ENCODE measurements at places on chromosomes 3 and 15. TPM values are rescaled to one million over a fixed set of nuclear protein-coding genes. Genes with fewer than 3 reads are reported as not detected.

Gene ADAMTSL3
- not detected for total RNA-seq

Gene HIGD1A
- 97.5 TPM for total RNA-seq

Gene CORO2B
- not detected for total RNA-seq

Gene CIDEC
- total RNA-seq: not detected

Gene CCNB2
- 36.6 TPM for total RNA-seq

Gene ZDHHC3
- total RNA-seq: 46.6 TPM

Gene SNX33
- 6.2 TPM for total RNA-seq

Gene ABHD10
- 37.7 TPM for total RNA-seq

- no peak for DNase-seq
- peaks cover 9% of the 10 kb centered on the region for H3K27me3 ChIP-seq
- no peak overlapping the region for H3K4me3 ChIP-seq
These were observed 12.1 kb upstream of the THSD4 start for GRCh38 chr15:71103102-71103676.

DNA sequence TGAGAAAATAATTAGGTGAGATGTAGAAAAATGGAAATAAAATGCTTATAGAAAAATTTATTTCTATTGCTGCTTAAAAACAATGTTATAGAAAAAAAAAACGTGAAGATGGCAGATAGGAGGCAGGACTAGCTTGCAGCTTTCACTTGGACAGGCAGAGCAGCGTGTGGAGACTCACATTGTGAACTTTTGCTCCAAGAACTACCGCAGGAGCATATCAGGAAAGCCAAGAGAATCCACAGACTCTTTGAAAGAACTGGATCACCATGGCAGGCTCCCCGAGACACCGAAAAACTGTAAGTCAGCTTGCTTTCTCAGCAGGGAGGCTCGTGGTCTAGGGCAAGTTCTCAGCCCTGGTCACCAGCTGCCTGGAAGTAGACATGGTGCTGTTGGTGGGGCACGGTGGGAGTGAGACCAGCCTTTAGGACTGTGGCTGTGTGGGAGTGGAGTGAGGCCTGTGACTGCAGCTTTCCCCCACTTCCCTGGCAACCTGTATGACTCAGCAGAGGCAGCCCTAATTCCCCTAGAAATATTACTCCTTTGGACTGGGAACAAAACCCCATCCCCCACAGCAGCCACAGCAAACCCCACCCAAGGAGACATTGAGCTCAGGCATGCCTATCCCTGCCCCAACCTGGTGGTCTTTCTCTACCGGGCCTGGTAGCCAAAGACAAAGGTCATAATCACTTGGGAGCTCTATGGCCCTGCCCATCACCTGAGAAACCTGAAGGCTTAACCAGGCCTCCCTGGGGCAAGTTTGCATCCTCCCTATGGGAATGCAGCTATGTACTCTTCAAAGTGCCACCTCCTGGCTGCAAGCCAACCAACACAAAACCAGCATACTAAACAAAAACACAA is 22.8 kb downstream of the STRIT1 start:
- H3K36me3 ChIP-seq: no peaks in the 10 kb centered on the region
- DNase-seq: no peak
- H3K4me1 ChIP-seq: no peaks in the 10 kb centered on the region
- H3K27ac ChIP-seq: no peak overlapping the region

- H3K4me1 ChIP-seq: no peaks in the 10 kb centered on the region
- no peak overlapping the region for H3K4me3 ChIP-seq
- DNase-seq: no peak
- no peaks in the 10 kb centered on the region for H3K27me3 ChIP-seq
- H3K36me3 ChIP-seq: no peaks in the 10 kb centered on the region
These were observed 37.4 kb upstream of the KCNMB2 start for GRCh38 chr3:178498871-178499270.

- peaks cover 7% of the 10 kb centered on the region for H3K4me1 ChIP-seq
- no peaks in the 10 kb centered on the region for H3K27me3 ChIP-seq
- H3K4me3 ChIP-seq: no peak overlapping the region
- DNase-seq: no peak
These were observed 160.0 kb upstream of the CGNL1 start for GRCh38 chr15:57216288-57216687.

DNA sequence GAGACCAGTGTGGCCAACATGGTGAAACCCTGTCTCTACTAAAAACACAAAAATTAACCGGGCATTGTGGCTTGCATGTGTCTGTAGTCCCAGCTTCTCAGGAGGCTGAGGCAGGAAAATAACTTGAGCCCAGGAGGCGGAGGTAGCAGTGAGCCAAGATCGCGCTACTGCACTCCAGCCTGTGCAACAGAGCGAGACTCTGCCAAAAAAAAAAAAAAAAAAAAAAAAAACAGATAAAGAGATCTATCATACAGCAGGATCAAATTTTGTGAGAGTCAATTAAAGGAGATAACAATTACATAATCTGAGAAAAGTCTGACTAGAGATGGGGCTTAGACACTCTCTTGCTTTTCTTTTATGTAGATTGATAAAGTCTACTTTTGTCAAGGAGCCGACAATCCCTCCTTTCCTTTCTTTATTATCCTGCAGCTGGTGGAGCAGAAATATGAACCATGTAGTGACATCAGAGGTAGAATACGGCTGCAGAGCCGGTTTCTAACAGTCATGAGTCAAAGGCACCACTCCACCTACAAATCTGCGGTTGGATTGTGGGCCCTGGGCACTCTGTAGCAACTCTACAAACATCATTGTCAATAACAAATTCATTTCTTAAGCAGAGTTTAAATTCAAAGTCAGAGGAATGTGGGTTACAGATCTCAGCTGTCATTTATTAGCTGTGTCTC is 9.0 kb downstream of the C2CD4A start:
- no peaks in the 10 kb centered on the region for H3K36me3 ChIP-seq
- H3K4me1 ChIP-seq: no peaks in the 10 kb centered on the region
- no peak overlapping the region for H3K4me3 ChIP-seq
- no peak overlapping the region for H3K27ac ChIP-seq
- no peak for DNase-seq

DNA sequence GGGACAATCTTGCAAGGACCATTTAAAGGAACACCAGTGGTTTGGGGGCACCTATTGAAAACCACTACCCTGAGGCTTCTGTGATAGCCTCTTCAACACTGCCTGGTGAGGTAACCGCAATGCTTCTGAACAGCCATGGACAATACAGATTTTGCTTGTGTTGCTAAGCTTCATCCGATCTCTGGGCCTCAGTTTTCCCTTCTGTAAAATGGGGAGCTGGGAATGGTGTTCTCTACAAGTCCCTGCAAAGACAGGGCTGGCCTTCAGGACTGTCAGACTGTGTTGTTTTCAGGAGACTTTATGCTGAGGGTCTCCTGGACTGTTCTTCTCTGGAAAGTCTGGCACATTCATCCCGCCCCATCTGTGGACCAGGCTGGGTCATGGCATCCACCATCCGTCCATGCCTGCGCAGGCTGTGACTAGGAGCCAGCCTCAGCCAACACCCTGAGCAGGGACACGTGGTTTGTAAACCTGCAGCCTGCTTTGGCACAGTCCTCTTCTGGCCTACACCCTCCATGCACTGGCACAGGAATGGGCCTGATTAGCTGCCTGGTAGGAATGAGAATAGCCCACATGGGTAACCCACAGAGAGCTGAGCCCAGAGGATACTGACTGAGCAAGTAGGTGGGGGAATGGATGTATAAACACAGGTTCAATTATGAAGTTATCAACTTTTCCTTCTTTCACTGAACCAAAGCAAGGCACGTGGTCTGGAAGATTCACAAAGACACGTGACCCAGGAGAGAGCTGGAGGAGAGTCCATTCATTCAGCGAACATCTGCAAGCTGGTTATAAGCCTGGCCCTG is 55.3 kb downstream of the ROPN1B start:
- H3K27me3 ChIP-seq: no peaks in the 10 kb centered on the region
- H3K4me1 ChIP-seq: no peaks in the 10 kb centered on the region
- no peak overlapping the region for H3K4me3 ChIP-seq

- H3K4me3 ChIP-seq: no peak overlapping the region
- peaks cover 6% of the 10 kb centered on the region for H3K36me3 ChIP-seq
These were observed 13.2 kb downstream of the TSPAN3 start for GRCh38 chr15:77057685-77058084.

DNA sequence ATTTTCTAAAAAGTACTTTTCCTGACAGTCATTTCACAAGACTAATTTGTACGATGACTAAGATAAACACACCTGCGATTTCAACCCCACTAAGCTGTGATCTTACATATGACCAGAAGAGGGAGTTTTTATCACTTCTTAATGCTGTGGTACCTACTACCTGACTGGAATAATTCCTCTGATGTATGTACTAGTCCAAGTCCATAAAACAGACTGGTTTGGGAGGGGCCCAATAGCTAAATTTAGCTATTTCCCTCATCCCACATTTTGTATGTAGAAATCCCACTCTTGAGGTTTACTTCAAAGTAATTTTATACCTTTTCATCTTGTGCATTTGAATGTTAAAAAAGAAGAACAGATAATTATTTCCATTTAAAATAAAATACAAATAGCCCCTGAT is 49.7 kb upstream of the SCAANT1 start:
- no peaks in the 10 kb centered on the region for H3K27me3 ChIP-seq
- H3K4me1 ChIP-seq: peaks cover 51% of the 10 kb centered on the region
- H3K27ac ChIP-seq: no peak overlapping the region
- no peak for DNase-seq

DNA sequence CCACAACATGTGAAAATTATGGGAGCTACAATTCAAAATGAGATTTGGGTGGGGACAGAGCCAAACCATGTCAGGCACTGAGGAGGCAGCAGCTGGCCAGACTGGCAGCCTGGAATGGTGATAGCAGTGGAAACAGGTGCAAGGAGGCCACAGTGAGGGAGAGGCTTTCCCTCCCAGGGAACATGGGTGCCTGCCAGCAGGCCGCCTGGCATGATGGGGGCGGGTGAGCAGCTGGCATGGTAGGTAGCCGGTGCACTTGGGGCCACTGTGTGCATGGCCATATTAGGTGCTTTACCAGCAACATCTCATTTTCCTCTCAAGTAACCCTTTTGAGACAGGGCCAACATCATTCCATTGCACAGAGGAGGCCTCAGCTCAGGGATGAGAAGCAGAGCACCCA is 18.3 kb upstream of the MRPS22 start:
- no peak overlapping the region for H3K27ac ChIP-seq
- DNase-seq: no peak
- no peaks in the 10 kb centered on the region for H3K36me3 ChIP-seq

DNA sequence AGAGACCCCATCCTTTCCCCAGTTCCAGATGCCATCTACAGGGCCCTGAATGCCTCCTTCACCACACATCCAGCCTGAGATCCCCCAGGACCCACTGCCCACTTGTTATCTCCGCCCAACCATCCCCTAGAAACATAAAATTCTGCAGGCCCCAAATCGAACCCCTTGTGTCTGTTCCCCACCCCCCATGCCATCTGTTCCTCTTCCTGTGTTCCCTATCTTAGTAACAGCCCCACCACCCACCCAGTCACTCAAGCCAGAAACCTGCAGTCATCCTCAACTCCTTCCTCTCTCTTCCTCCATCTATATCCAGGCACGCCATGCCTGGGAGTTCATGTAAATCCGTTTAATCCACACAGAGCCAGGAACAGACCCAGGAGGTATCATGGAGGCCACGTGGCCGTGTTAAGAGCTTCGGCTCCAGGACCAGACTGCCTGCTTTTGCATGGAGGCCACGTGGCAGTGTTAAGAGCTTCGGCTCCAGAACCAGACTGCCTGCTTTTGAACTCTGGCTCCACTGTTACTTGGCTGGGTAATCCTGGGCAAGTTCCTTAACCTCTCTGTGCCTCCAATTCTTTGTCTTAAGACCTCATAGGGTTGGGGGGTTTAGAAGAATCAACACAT is 4.8 kb downstream of the CSRNP1 start:
- H3K36me3 ChIP-seq: peaks cover 65% of the 10 kb centered on the region
- H3K27me3 ChIP-seq: no peaks in the 10 kb centered on the region
- H3K4me3 ChIP-seq: peak overlapping the region; percentile 94
- H3K4me1 ChIP-seq: peaks cover 70% of the 10 kb centered on the region
- DNase-seq: no peak
- H3K27ac ChIP-seq: peak overlapping the region; percentile 97

GRCh38 chr3:11362600-11362999 is 90.4 kb downstream of the ATG7 start:
- H3K27me3 ChIP-seq: no peaks in the 10 kb centered on the region
- H3K36me3 ChIP-seq: peaks cover 29% of the 10 kb centered on the region
- H3K4me1 ChIP-seq: peaks cover 5% of the 10 kb centered on the region
- no peak for DNase-seq

DNA sequence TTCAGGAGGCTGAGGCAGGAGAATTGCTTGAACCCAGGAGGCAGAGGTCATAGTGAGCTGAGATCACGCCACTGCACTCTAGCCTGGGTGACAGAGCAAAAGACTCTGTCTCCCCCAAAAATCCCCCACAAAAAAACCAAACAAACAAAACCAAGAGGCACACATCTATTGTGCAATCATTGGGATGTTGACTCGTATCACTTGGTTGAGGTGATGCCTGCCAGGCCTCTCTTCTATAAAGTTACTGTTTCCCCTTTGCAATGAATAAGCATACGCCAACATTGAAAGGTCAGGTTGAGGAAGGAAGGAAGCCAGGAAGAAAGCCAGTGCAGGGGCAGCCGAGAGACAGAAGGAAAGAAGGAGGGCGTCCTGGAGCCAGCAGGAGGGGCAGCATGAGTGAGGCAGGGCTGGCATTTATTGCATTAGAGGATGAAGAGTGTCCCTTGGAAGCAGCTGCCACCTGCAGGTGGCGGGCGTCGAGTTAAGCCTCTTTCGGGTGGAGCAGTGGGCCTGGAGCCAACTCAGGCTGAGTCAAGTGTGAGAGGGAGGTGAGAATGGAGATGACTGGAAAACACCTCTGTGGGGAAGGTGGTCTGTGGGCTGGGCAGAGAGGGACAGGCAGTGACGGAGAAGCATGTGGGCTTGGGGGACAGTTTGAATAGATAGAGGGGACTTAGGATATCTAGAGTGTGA is 8.3 kb upstream of the CSPG4 start:
- no peak overlapping the region for H3K27ac ChIP-seq
- H3K36me3 ChIP-seq: no peaks in the 10 kb centered on the region
- H3K27me3 ChIP-seq: peaks cover 9% of the 10 kb centered on the region
- peaks cover 6% of the 10 kb centered on the region for H3K4me1 ChIP-seq
- no peak for DNase-seq
- H3K4me3 ChIP-seq: no peak overlapping the region

- no peak overlapping the region for H3K27ac ChIP-seq
- no peak for DNase-seq
- H3K36me3 ChIP-seq: no peaks in the 10 kb centered on the region
- H3K27me3 ChIP-seq: no peaks in the 10 kb centered on the region
- H3K4me1 ChIP-seq: no peaks in the 10 kb centered on the region
These were observed 270.7 kb upstream of the SLITRK3 start for GRCh38 chr3:165466856-165467255.

DNA sequence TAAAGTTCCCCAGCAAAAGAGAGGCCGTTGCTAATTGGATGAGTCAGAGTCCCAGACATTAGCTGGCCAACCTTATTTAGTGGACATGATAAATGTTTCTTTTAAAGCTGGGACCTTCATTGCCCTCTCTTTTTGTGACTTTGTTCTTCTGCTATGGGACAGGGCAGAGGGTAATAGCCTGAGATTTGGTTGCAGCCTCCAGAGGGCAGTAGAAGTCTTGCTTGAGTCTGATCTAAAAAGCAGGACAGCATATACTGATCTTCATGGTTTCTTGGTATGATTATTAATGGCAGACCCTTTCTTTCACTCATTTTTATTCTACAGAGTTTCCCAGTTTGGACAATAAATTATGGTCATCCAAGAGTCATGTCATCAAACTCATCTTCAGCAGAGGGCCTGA is 25.1 kb upstream of the ZKSCAN7 start:
- DNase-seq: no peak
- peaks cover 10% of the 10 kb centered on the region for H3K27me3 ChIP-seq
- H3K36me3 ChIP-seq: no peaks in the 10 kb centered on the region
- peaks cover 4% of the 10 kb centered on the region for H3K4me1 ChIP-seq
- H3K27ac ChIP-seq: no peak overlapping the region
- H3K4me3 ChIP-seq: no peak overlapping the region

GRCh38 chr3:20080956-20081554 is 40.8 kb downstream of the KAT2B start:
- H3K36me3 ChIP-seq: peaks cover 35% of the 10 kb centered on the region
- DNase-seq: no peak
- peaks cover 33% of the 10 kb centered on the region for H3K4me1 ChIP-seq
- H3K4me3 ChIP-seq: no peak overlapping the region
- H3K27ac ChIP-seq: no peak overlapping the region

Data from activated T-helper 1 cell treated with anti-CD3 and anti-CD28 coated beads, Interleukin-12 subunit alpha, Interleukin-12 subunit beta, Interleukin-2, Interleukin-4 antibody, amounts not matched to agents 30 ng/mL and 10 ng/mL and 1 ng/mL, durations not matched to agents 14 hours and 24 hours and 36 hours (primary cell).